ENCODE measurements at places on chromosomes 7 and 10. TPM values are rescaled to one million over a fixed set of nuclear protein-coding genes. Genes with fewer than 3 reads are reported as not detected.

GRCh38 chr7:149261316-149261828 lies 624 bp upstream of the ZNF783 start:
- DNase-seq, result no peak

FAM53B gene
- 31.4 TPM for total RNA-seq

DNA sequence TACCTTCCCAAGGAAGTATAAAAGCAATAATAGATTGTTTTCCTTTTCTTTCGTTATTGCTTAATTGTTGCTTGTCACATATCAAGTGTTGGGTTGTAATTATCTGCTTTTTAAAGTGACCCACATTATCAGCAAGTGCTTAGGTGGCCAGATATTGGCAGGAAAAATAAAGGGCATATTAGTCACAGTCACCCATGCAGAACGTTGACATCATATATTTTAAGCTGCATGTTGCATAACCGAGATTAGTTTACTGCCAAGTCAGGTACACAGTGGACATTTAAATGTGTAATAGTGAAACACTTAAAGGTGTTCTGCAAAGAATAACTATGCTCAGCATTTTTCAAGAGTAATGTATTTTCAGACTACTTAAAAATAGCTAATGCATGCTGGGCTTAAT lies 11.4 kb downstream of the NEBL start:
- DNase-seq, result no peak

DNA sequence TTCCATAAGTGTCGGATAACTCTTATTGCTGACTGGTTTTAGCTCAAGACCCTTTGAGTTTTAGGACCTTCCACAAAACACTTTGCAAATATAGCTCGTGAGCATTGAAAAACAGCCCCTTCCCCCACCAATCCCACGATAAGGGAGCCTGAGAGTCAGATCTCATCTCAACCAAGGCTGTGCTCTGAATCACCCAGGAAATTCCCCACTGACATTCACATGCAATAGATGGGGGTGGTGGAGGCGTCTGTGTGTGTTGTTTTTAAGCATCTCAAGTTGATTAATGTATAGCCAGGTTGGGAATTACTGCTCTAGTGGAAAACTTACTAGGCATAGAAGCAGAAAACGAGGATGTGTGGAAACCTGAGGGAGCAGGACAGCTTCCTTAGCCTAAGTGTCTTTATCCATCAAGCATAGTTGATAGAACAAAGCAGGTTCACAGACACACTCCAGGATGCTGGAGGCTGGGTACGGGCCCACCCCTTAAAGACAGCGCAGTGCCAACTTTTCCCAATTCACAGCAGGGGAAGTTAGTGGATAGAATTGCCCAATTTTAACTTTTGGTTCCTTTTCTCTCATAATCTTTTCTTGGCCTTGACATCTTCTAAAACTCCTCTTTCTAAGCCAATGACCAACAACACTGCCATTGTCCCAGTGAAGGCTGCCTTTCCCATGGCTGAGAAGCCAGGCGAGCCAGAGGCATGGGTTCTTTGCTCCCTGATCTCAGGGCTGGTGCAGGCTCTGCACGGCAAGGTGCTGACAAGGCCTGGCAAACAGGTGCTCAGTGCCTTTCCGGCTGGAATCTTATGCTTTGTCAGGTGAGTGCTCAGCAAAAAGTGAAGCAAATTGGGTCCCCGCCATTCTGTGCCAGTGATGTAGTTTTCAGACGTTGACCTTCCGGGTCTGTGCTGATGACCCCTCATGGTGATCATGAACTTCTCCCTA lies 98.5 kb upstream of the INSIG1 start:
- no peak for DNase-seq

GRCh38 chr7:20229646-20230500 lies 12.7 kb upstream of the MACC1 start:
- no peak for DNase-seq

DNA sequence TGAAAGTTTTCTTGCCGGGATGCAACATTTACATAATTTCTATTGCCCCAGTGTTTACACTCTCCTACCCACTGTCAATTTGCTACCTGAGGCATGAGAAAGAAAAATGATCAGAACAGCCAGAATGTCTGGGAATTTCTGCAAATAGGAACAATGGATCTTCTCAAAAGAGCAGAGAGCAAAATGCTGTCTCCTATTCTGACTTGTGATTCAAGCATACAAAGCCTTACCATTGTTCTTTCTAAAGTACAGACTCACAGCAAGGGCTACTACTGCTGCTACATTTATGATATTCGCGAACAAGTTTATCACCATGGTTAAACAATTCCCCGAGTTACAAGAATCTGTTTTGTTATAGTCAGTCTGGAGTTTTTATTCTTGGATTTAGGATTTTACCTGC lies 329.9 kb upstream of the CELF2 start:
- DNase-seq, result no peak

DNA sequence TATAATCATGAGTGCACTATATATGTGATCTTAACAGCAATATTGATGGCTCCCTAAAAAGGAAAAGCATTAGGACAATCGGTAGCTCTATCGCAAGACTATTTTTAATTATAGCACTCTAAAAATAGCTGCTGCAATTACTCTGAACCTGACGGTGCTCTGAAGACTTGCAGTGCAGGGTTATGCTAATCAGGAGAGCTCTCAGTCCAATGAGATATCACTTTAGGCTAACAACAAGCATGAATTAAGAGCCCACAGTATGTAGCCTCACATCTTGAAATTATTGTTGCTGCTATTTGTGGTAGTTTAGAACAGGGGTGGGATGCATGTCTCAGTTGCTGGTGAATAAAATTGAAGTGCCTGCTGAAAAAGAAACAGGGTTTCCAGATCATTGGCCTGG lies 515.8 kb upstream of the AKR1E2 start:
- DNase-seq, result no peak

DNA sequence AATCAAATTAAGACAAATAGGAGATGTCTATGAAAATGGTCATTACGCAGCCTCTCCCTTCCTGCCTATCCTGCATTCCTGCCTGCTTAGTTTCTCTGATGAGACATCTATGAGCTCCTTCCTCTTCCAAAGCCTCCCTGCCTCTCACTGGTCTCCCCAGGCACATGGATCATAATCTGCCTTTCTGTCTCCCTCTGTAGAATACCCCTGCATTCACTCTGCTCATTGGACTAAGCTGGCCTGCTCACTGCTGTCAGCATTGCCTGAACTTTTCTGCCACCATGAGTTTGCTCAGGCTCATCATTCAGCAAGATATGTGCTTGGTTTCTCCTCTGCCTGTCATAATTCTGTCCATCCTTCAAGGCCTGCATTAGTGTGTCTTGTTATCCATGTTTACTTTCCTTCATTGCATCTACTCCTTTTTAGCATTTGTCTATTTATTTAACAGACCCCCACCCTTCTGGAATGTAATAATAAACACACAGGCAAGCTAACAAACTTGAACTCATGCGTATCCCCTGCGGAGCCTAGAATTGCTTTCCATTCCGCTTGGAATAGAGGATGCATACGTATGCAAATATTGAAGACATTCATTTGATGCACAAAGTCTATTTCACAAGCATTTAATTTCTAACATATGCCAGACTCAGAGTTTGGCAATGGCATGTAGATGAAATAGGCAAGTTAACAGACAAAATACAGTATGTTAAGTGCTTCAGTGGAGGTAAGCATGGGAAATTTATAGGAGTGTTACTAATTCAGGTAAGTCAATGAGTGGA lies 88.3 kb downstream of the PTPRZ1 start:
- DNase-seq, result no peak

DNA sequence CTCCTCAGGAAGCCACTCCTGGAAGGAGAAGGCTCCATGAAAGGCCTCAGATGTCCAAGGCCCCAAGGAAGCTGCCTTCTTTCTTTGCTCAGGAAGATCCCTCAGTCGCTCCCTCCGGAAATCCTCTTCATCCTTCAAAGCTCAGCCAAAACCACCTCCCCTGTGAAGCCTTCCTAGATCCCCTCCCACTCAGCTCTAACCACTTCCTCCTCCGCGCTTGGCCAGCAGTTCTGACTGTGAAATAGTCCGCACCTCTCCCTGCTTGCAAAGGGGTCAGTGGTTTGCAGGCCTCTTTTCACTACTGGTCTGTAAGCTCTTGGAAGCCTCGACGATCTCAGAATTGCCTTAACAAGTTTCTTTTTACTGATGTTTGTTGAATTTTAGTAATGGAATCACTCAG lies 23.9 kb downstream of the PYROXD2 start:
- no peak for DNase-seq

DNA sequence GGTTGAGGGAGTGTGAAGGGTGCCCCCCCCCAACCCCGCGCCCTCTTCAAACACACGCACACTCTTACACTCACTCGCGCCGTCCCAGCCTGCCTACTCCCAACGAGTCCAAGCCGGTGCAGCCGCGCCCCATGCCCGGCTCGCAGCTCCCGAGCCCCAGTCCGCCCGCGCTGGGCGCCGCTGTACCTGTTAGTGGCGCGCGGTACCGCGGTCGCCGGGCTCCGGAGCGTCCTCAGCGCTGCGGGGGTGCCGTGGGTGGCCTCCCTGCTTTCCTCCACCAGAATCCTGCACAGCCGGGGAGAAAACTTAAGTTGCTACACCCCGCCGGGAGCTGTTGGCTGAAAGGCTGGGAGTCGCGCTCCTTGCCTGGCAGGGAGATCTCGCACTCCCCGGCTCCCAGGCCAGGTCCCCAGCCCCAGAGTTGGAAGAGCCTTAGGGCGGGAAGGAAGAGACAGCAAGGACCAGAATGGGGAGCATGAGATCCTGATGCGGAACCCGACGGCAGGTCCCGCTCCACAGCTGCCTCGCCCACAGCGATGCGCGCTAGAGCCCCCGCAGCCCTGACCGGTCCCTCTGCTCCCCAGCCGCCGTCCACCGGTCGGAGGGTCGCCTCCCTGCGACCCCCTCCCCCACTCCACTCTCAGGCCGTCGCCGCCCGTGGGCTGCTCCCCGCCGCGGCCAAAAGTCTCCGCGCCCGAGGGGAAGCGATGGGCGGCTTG lies 863 bp downstream of the ST8SIA6 start:
- peak; percentile 76 for DNase-seq

JAKMIP3 gene
- 0.32 TPM for total RNA-seq

Measured in upper lobe of right lung (tissue), 1 donor.